ENCODE measurements at places on chromosomes 4 and X. TPM values are rescaled to one million over a fixed set of nuclear protein-coding genes. Genes with fewer than 3 reads are reported as not detected.

CETN2 gene
- total RNA-seq: 41.9 TPM

ZFP42 gene
- total RNA-seq: not detected

GPR82 gene
- 0.33 TPM for total RNA-seq

CT45A5 gene
- not detected for total RNA-seq

DHRSX gene
- 20.0 TPM for total RNA-seq

GPR50 gene
- not detected for total RNA-seq

HNRNPD gene
- total RNA-seq: 67.1 TPM

DNA sequence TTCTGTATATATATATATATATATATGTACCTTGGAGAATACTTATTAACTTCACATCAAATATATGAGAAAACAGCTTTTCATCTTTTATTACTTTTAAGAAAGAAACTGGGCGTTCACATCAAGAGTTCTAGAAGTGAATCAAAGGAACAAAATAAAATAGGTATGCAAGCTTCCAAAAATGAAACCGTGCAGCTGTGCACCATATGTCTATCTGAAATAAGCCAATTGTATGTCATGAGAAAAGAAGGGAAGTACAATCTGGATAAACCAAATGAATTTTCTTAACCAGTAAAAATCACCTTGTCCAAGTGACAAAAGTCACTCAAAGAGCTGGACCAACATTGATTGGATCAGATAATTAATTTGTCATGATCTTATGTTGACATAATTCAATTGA lies 405.4 kb upstream of the TECRL start:
- DNase-seq: no peak

GRCh38 chr4:59518005-59518823 lies 1681.9 kb upstream of the ADGRL3 start:
- DNase-seq: no peak

- no peak for DNase-seq
Measured at GRCh38 chr4:101186567-101187184, 160.7 kb downstream of the PPP3CA start.

DNA sequence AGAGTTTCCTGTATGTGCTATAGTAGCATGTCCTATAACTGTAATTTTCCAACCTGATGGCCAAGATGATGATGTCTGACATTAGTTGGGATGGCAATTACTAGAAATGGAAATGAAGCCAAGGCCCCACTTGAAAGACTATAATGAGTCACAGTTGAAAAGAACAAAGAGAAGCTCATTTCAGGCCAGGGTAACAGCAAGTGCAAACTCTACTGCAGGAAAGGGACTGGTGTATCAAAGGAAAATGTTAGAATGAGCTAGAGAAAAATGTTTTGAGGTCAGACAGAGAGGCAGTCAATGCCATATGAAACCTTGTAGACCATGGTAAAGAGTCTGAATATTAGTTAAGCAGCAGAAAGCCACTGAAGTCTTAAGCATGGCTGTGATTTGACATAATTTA lies 146.2 kb upstream of the SH3RF1 start:
- no peak for DNase-seq

DNA sequence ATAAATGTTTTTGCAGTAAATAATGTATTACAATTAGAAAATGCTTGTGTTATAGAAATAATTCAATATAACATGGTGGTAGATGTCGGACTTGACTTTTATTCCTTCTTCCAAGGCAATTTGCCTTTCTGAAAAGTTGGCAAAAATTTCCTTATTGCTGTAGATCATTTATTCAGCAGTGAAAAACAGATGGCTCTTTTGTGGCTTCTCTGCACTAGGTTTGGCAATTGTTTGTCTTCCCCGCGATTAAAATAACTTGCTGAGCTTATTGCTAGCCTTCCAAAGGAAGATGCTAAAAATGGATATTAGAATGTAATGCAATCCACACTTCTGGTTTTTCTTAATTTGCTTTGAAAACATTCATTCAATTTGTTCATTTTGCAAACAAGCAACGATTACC lies 1977.9 kb upstream of the ADGRL3 start:
- DNase-seq: no peak

DNA sequence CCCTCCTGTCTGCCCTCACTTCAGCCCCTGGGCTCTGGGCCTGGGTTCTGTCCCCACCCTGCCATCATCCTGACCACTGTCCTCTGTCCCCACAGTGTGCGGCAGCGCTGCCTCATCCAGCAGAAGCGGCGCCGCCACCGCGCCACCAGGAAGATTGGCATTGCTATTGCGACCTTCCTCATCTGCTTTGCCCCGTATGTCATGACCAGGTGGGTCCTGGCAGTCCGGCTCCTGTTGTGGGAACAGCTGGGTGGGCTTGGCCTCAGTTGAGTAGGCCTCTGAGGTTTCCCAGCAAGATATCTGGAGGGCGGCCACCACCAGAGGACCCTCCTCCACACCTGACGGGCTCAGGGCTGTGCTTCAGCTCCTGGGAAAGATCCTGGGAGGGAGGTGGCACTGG lies 2.2 kb downstream of the GPR78 start:
- DNase-seq: peak; percentile 1

GRCh38 chr4:52032005-52032404 lies 6.1 kb downstream of the SGCB start:
- no peak for DNase-seq

- no peak for DNase-seq
Measured at GRCh38 chr4:98516441-98517217, 141.8 kb downstream of the TSPAN5 start.

DNA sequence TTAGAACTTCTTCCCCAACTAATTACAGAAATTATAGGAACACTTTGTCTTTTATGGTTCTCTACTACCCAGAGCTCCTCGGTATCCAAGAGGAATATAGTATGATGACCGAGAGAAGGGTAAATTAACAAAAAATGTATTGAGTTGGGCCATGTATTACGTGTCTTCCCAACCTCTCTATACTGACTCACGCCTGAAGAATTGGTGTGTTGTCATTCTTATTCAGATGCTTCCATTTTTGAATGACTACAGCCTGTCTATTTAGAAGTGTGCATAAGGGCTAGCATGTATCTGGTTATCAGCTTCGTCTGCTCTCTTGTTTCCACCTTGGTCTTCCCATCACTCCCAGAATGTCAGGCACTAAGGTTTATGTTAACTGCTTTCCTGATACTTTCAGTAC lies 24.5 kb upstream of the SCD5 start:
- no peak for DNase-seq

GRCh38 chrX:82775426-82775825 lies 732.7 kb upstream of the POU3F4 start:
- no peak for DNase-seq

- DNase-seq: no peak
Measured at GRCh38 chr4:142355421-142355930, 490.6 kb downstream of the INPP4B start.

DNA sequence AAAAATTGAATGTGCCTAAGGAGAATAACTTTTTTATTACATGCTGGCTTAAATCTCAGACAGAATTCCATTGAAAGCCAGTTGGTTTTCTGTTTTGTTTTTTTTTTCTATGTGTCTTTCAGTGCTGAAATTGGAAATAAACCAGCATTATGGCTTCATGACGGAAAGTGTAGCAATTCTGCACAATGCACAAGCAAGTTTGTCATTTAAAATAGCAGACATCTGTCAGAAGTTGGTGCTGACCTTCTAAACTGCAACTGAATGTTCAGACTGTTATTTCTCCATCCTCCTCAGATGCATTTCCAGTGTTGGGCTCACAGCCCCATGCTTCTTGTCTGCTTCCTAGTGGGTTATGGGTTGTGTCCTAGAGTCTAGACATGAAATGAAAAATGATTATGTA lies 107.2 kb upstream of the LIMCH1 start:
- DNase-seq: no peak

DNA sequence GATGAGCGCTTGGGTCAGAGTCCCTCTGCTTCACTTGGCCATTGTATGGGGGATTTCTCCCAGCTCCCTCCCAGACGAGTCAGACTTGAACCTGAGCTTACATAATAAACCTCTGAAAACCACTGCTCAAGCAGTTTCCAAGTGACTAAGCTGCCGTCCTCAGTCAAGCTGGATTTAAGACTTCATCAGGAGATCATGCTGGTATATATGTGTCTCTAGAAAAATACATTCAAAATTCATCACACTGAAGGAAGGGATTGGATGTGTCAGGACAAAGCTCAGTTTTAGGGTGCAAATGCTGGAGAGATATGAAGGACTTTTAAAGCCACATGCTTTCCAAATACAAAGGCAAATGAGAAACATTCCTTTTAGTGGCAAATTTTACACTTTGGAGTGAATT lies 114.3 kb downstream of the QDPR start:
- DNase-seq: no peak

- DNase-seq: no peak
Measured at GRCh38 chr4:12170308-12170707, 741.6 kb upstream of the HS3ST1 start.

DNA sequence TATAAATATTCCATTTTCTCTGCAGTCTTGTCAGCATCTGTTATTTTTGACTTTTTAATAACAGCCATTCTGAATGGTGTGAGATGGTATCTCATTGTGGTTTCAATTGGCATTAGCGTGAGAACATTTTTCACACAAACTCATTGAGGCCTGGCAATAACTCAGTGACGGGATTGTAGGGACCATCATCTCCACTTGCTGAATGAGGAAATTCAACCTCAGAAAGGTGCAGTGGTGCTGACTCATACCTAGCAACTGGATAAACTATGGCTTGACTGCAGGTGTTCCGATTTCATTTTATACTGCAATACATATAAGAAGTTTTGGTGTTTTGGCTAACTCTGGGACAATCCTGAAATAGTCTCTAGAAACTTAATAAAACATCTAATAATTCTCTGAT lies 88.3 kb upstream of the DDIT4L start:
- no peak for DNase-seq

DNA sequence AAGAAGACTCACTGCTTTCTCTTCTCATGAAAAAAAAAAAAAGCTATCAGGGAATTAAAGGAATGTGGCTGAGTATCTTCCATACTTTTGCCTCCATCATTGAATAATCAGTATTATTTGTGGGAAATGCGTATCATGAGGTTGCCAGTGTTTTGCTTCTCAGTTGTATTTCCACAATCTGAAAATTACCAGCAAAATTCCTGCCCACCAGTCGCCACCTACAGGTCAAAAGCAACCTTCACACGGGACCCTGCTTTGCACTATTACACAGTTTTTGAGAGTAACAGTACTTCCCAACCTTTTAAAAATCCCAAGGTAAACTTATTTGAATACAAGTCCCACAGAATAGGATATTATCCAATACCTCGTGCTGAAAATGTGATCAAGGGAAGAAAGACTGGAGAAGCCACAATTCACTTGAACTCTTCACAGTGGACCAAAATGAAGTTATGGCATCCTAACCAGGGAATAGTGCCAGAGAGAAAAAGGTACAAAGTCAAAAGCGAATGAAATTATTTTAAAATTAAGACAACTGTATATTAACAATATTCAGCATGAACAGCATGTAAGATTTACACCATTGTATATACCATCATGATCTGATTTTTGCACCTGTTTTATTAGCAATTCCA lies 30.4 kb downstream of the PGRMC1 start:
- DNase-seq: peak; percentile 19

DNA sequence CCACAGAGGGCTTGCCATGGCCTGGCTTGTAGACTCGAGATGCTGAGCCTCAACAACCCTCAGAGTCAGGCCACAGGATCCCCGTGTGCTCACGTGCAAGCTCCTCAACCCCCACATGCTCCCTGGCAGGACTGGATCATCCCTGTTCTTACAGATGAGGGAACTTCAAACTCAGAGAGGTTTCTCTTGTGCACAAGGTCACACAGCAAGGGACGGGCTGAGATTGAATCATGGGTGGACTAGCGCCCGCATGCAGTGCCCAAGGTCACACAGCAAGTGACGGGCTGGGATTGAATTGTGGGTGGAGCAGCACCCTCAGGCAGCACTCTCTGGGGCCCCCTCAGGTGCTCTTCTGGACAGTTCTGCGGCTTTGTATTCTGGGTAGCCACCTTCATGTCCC lies 60.6 kb upstream of the AFAP1 start:
- no peak for DNase-seq

- no peak for DNase-seq
Measured at GRCh38 chr4:107006218-107006617, 29.9 kb downstream of the DKK2 start.

DNA sequence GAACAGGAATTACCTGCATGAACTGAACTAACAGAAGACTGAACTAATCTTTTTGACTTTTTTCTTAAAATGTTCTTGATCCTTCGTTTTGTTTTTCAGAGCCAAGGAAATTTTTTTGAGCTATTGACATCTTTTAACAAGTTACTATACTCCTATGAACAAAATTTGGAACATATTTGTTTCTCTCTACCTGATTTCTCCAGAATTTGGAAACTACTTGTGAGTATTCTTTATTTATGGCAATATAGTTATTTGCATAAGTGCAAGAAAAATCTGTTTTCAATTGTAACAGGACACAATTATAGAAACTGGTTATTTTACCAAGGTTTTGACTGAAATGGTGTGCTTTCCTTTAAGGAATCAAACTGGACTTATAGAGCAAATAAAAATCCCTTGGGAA lies 89.5 kb upstream of the HPGD start:
- DNase-seq: no peak

DNA sequence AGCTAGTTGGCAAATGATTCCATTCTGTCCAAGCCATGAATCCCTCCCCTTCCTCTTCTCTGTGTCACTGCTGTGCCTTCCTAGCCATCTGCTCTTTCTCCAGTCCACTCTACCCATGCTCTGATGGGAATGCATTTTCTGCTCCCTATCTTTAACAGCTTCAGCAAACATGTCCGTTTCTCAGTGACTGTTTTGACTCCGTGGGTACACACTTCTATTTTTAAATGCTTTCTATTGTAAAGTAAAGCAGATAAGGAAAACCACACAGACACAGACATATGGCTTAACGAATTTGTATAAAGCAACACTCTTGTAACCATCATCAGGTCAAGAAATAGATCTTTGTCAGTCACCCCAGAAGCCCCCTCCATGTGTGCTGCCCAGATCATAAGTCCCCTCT lies 72.4 kb upstream of the KLHL13 start:
- no peak for DNase-seq

GRCh38 chrX:137234651-137235402 lies 201.0 kb upstream of the GPR101 start:
- no peak for DNase-seq

GRCh38 chr4:176339936-176340761 lies 20.4 kb downstream of the SPCS3 start:
- DNase-seq: no peak

DNA sequence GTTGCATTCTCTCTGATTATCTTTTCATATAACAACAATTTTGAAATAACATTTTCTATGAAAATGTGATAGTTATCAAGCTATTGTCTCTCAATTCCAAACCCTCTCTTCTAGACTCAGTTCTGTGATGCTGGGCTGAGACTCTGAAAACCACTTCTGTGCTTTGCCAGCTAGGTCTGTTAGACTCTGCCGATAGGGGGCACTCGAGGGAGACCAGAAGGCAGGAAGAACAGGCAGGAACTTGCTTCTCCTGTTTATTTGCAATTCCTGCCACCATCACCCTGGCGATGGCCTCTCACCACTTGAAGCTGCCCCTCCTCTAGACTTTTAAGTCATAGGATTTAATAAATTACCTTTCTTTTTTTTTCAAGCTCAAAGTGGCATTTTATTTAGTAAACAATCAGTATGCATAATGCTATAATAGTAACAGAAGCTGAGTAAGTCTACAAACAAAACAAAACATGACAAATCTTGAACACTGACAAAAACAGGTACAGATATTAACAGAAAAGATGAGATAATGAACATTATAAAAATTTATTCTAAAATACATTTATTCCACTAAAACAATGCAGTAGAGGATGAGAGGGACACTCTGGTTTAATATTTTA lies 49.7 kb downstream of the RASL11B start:
- peak; percentile 84 for DNase-seq

GRCh38 chr4:103895876-103896465 lies 176.2 kb upstream of the TACR3 start:
- DNase-seq: no peak
